Foreskin melanocyte (primary cell): ENCODE measurements at places on chromosomes 6 and 20.

DNA sequence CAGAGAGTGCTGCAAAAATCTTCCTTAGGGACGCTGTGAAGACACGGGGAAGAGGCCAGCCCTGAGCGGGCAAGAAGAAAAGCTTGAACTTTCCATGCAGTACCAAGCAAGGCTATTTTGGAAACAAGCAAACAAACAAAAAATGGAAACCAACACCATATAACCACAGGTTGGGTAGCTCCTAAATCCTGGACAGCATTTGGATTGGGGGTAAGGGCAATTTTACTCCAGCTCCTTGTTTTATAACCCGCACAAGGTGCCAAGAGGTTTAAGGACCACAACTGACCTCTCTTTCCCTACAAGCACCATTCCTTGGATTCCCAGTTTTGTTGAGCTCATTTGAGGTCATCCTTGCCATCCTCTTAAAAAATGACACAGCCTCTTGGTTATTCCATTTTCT lies 31.4 kb upstream of the SMIM29 start:
- no peak for DNase-seq

- DNase-seq, result no peak
Measured at GRCh38 chr6:156844089-156844488, 66.9 kb downstream of the ARID1B start.

GRCh38 chr6:165854061-165854862 lies 191.2 kb upstream of the PDE10A start:
- no peak for DNase-seq

DNA sequence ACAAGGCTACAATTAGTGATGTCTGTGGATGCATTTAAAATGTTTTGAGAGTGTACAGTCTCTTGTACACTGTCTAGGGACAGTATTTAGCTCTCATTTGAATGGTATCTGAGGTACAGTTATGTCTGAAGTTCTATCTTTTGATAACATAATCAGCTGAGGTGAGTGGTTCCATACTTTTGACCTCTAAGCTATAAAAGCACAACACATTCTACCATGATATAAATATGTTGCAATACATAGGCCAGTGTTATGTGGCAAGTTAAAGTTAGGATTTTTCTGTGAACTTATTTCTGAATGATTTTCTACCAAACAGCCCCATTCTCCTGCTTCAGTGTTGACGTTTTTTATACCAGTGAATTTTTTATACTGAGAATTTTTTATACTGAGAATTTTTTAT lies 77.6 kb downstream of the AKAP7 start:
- DNase-seq, result no peak

DNA sequence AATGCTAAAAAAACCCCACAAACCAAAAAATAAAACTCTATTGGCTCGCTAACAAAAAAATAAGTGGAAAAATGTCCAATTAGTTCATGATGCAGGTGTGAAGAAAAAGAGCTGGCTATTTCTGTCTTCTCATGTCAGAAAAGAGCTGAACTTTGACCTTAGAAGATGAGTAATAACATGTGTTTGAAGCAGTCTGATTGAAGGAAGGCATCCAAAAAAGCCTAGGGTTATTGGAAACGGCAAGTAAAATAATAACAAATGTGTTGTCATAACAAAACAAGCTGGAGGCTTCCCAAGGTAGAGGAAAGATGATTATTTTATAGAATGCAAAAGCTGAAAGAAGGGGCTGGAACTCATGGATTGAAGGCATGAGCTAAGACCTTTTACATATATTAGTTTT lies 94.4 kb upstream of the FAM184A start:
- DNase-seq, result no peak

- peak; percentile 39 for DNase-seq
Measured at GRCh38 chr6:35415065-35415891, 36.9 kb upstream of the FANCE start.

- no peak for DNase-seq
Measured at GRCh38 chr6:114955363-114955762, 612.5 kb upstream of the HS3ST5 start.

DNA sequence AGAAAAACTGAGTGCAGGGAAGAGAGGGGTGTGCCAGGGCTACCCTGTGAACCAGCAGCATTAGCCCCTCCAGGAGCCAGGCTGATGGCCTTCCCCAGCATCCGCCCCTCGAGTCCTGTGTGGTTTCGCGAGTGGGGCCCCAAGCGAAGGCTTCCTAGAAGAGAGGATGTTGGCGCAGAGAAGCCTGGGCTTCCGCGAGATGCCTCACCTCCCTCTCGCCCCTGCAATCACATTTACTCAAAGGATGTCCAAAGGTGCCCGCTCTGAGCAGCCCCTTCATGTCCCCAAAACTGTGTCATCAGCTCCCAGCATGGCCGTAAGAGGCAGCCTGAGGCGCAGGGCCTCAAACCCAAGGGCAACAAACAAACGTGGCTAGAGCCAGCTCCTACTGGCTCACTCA lies 111.7 kb downstream of the PREX1 start:
- no peak for DNase-seq

GRCh38 chr6:149246691-149247384 lies 70.7 kb upstream of the TAB2 start:
- no peak for DNase-seq

- DNase-seq, result no peak
Measured at GRCh38 chr6:7469696-7470095, 71.8 kb upstream of the DSP start.

DNA sequence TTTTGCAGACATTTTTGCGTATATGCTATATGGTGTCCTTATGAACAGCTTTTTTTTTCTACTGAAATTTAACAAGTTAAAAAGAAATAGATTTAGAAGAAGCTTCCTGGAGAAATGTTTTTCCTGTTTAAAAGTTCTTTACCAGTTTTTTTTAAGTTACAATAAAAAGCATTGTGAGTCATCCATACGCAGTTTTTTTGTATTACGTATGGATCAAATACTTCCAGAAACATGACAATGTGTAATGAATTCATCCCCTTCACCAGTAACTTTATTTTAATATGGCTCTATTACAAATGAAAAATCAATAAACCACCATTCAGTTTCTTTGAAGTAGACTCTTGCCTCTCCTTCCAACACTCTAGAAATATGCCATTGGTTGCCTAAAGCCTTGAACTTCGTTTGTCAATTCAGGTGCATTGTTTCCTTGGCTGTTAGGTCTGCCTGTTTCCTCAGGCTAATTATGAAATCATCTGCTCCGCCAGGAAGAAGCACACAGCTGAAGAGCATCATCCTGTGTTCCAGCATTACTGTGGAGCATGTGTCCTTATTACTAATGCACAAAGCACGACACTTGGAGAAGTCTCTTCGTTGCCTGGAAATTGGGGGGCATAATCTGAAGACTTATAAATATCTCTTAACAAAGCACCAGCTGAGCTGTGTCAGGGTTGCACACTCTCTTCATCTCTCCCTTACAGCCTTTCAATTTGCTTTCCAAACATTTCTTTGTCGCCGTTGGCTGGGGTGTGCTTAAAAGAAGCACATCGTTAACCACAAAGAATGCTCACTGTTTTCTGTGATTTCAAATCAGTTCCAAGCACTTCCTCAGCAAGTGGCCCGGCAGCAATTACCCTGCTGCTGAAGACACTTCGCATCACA lies 9.6 kb downstream of the MOXD1 start:
- peak; percentile 73 for DNase-seq

- DNase-seq, result no peak
Measured at GRCh38 chr20:18851629-18852028, 38.0 kb downstream of the SCP2D1 start.

- DNase-seq, result no peak
Measured at GRCh38 chr20:62296724-62297448, 5.9 kb upstream of the ADRM1 start.

DNA sequence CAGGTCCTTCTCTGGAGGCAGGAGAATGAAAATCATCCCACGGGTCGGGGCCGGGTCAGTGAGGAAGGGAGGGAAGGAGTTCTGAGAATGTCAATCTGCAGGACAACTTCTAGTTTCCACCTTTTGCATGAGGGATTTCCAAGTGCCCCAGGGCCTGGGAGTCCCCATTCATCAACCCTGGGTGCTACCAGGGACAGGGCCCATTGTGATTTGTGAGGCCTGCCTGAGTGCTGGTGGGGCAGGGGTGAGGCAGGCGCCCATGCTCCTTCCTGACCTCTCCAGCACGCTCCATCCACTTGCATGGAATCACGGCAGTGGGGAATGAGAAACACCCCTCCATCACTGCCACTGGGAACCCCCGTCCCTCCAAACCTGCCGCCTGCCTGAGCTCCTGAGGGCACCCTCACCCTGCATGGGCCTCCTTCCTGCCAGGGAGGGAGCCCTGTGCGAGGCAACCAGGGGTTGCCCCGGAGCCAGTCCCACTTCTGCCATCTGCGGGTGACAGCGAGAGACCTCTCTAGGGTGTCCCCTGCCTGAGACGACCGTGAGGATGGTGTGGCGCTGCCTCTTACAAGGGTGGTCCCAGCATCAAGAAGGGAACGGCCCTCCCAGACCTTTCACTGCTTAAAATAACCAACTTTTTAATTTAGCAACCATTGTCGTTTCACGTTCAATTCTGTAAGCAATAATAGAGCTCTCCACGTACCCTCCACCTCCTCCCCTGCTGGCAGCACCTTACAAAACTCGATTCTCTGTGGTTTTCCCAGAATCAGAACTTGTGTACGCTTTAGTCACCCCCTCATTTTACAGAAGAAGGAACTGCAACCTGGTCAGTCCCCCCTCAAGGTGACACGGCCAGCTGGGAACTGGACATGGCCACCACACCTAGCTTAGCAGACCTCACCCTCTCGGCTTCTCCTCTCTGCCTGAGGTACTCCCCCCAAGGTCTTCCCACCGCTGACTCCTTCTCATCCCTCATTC lies 28.6 kb downstream of the PMEPA1 start:
- DNase-seq, result no peak

DNA sequence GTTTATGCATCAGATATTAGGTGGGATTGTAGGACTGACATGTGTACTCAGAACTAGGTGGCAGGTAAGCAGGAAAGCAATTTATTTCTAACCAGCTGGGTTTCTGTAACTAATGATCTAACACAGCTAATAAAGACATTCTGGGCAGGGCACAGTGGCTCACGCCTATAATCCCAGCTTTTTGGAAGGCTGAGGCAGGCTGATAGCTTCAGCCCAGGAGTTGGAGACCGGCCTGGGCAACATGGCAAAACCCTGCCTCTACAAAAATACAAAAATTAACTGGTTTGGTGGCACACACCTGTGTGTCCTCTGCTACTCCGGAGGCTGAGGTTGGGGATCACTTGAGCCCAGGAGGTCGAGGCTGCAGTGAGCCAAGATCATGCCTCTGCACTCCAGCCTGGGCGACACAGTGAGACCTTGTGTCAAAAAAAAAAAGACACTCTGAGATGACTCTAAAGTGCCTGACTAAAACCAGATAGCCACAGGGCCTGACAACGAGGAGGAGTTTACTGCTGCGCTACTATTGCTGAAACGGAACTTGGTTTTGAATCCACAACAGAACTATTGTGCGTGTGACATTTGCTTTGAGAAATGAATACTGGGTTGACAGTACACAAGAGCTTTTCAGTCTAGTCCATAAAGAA lies 29.2 kb upstream of the CEP85L start:
- DNase-seq, result peak; percentile 96

DNA sequence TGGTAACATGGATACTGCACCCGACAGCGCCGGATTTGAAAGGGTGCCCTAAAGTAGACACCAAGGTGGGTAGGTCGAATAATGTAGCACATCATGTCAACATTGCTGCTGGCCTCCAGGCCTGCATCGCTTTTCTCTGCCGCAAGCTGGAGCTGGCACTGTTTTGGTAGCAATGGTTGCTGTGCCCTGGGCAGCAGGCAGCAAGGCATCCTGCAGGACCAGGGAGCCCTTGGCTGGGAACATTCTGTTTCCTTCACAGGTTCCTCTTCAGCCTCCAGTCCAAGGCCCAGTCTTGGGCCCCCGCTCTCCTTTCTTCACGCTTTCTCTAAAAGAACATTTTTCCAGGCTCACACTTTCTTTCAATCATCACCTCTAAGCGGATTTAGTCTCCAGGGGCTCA lies 365.8 kb upstream of the JARID2 start:
- DNase-seq, result no peak

GRCh38 chr6:31547727-31548543 lies 527 bp downstream of the NFKBIL1 start:
- DNase-seq, result no peak

- DNase-seq, result no peak
Measured at GRCh38 chr6:114083251-114083650, 112.3 kb upstream of the HDAC2 start.

GRCh38 chr6:143664171-143664570 lies 13.6 kb upstream of the PHACTR2 start:
- no peak for DNase-seq

DNA sequence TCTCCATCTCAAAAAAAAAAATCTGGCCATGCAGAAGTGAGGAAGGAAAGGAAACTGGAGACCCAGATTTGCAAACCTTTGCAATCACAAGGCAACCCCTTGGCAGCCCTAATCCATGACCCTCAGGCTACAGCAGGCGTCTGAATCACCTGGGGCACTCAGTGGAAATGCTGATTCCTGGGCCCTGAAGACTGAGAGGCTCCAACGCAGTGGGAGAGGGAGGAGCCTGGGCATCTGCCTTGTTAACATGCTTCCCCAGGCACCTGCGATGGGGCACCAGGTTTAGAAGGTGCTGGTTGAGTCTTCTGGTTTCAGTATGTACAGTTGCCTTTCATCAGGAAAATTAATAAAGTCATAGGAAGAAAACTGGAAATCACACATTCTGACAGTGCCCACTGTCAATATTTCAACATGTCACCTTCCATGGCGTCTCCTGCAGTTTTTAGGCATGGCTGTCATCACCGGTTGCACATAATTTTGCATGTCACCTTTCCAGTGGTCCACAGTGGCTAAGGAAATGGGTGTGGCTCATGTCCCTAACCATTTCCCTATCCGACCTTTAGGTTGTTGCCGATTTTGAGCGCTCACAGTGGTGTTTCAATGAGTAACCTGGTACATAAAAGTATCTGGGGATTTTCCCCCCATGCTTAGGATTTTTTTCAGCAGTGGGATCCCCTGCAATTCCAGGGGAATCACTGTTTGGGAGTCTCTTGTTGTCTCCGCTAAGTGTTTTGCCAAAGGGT lies 56.9 kb downstream of the PREX1 start:
- no peak for DNase-seq

DNA sequence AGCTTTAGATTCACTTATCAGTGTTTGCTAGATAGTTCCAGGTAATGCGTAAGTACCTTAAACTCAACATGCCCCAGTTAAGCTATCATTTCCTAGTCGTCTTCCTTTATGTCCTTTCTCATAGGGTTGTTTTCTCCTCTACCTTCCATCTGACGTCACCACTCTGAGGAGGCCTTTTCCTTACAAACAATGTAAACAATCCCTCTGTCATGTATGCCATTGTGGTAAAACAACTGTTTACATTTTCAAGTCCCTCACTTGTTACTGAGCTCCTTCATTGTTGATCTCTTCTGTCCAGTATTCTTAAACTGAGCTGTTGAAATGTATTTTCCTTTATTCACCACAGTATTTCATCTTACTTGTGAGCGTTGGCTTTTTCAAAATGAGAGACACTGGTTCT lies 45.4 kb upstream of the PLCG1 start:
- DNase-seq, result no peak
